ENCODE measurements at places on chromosomes 5 and 9. TPM values are rescaled to one million over a fixed set of nuclear protein-coding genes. Genes with fewer than 3 reads are reported as not detected.

- peak; percentile 78 for DNase-seq
Measured at GRCh38 chr9:114088571-114089170, 10.4 kb downstream of the KIF12 start.

GRCh38 chr5:176667637-176668036 is 20.4 kb downstream of the TSPAN17 start:
- no peak for DNase-seq

DNA sequence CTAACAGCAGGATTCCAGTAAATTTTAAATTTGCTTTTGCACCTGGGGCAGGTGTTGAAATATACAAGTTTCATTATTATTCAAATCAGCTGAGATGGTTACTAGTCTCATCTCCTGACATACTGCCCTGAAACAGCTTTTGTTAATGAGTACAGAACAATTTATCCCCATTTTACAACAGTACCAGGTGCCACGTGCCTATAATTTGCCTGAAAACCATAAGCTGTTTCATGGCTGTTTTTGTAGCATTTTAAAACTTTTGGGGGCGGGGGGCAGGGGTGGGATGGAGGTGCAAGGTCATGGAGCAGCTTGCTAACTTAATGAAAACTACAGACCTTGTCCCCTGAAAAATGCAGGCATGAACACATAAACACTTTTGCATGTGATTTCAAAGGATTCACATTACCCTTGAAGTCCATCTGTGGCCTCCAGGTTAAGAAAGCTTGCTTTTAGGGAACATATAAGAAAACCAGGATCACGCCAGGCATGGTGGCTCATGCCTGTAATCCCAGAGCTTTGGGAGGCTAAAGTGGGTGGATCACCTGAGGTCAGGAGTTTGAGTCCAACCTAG is 42.1 kb downstream of the TIMD4 start:
- DNase-seq: no peak

- peak; percentile 24 for DNase-seq
Measured at GRCh38 chr9:127015921-127016512, 101.4 kb downstream of the RALGPS1 start.

DNA sequence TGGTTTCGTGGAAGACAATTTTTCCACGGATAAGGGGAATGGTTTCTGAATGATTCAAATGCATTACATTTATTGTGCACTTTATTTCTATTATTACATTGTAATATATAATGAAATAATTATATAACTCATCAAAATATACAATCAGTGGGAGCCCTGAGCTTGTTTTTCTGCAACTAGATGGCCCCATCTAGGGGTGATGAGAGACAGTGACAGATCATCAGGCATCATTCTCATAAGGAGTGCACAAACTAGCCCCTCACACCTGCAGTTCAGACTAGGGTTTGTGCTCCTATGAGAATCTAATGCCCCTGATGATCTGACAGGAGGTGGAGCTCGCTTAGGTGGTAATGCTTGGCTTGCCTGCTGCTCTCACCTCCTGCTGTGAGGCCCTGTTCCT is 6.4 kb downstream of the ISCA1 start:
- no peak for DNase-seq

DNA sequence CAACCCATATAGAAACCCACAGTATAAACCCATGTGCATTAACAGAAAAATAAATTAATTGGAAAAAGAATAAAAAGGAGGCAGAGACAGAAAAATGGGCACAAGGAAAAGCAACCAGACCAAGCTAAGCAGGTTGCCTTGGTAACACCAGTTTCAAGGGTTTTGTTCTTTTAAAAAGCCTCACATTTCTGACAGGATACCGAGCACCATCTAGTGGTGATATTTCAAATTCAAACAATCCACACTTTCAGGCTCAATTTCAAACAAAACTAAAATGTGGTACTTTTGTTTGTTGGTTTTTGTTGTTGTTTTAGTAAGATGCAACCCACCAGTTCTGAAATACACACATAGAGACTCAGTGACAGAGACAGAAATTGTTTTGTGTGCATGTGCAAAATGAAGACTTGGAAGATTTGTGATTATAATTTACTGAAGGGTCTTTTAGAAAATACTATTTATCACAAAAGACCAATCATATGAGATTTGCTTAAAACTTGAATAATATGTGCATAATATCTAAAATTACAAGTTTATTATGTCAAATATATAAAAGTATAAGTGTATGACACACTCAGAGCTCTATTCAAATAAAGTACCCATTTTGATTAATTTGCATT is 318.2 kb downstream of the SLCO4C1 start:
- no peak for DNase-seq

GRCh38 chr9:120351106-120351505 is 228.9 kb downstream of the CDK5RAP2 start:
- DNase-seq: peak; percentile 69

DNA sequence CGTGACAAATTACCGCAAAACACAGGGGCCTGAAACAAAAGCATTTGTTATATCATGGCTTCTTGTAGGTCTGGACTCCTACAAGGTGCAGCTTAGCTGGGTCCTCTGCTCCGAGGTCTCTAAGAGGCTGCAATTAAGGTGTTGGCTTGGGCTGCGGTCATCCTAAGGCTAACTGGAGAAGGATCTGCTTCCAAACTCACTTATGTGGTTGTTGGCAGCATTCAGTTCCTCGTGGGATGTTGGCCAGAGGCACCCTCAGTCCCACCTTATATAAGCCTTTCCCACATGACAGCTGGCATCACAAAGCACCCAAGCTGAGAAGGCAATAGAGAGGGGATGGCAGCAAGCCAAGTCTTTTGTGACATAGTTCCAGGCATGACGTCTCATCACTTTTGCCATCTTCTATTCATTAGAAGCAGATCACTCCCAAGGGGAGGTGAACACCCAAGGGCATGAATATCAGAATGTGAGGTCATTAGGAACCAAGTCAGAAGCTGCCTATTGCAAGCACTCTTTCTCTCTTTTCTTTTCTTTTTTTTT is 47.9 kb upstream of the ZBTB43 start:
- peak; percentile 53 for DNase-seq

- DNase-seq: no peak
Measured at GRCh38 chr5:88683506-88684135, 199.4 kb downstream of the MEF2C start.

DNA sequence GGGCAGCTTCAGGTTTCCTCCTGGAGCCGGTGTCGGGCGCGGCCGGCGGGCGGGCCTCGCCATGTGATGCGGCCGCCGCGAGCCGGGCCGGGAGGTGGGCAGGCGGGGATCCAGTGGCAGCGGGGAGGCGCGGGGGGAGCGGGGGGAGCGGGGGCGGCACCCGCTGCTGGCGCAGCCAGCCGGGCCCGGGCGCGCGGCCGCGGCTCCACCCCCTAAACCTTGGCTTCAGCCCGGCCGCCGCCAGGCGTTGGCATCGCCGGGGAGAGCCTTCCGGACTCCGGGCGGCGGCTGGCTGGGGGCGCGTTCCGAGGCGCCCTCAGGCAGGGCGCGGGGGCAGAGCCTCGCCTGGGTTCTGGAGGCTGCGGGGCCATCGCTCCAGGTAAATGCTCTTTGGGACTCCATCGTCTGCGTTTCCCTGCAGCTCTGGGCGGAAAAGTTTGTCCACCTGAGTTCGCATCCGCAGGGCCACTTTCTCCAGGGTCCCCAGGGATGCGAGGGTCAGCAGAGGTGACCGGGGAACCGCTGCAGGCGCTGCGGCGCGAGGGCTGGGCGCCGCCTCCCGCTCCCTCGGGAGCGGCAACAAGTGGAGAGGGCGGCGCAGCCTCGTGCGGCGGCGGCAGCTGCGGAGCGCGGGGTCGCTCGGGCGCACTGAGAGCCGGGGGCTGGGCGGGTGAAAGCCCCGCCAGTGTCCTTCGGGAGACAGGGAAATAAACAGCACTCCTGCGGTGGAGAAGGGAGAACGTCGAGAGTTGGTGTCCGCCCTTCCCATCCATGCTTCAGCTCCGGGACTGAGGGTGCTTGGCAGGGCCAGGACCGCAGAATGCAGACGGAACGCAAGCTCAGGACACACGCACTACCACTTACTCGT is at the start of gene ARHGEF28:
Gene ARHGEF28, plus strand, starts transcription at position 253 of the 868 bp plus-strand sequence. CDS start 58,656 bp downstream, outside the sequence.
- DNase-seq: no peak

DNA sequence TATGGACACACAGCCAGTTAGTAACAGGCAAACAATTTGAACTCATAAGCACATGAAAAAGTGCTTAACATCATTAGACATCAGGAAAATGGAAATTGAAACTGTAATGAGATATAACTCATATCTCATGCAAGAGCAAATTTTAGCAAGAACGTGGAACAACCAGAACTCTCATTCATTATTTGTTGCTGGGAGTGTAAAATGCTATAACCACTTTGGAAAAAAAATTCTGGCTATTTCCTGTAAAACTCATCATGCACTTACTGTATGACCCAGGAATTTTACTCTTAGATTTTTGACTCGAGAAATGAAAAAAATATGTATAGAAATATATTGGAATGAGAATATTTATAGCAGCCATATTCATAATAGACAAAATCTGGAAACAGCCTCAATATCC is 205.7 kb upstream of the PUM3 start:
- DNase-seq: no peak

DNA sequence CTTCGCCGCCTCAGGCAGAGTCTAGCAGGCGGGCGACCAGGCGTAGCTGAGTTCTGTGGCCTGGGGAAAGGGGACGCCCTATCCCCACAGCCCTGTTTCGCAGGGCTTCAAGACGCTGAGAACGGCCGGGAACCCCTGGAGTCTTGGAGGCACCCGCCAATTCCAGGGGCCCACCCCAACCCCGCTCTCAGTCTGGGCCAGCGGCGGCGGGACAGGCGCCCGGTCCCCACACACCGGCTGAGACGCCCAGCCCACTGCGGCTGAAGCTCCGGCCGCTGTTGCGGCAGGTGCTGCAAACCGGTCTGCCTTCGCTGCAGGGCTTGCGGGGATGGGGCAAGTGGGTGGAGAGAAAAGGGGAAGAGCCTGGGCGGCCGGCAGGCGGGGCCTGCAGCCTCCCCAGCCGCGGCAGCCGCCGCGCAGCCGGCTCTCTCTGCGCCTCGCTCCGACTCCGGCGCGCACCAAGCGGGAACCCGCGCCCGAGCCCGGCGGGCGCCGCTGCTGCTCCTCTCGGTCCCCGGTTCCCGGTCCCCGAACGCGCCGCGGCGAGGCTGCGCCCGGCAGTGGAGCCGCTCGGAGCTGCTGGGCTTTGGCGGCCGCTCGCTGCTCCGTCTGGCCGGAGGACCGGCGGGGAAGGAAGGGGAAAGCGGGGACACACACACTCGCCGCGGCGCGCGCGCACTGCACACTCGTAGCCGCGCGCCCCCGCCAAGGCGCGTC is at the start of gene PIP5K1B:
Gene PIP5K1B, plus strand, starts transcription at position 427 of the 717 bp plus-strand sequence. CDS start 117,375 bp downstream, outside the sequence.
- DNase-seq: peak; percentile 91

DNA sequence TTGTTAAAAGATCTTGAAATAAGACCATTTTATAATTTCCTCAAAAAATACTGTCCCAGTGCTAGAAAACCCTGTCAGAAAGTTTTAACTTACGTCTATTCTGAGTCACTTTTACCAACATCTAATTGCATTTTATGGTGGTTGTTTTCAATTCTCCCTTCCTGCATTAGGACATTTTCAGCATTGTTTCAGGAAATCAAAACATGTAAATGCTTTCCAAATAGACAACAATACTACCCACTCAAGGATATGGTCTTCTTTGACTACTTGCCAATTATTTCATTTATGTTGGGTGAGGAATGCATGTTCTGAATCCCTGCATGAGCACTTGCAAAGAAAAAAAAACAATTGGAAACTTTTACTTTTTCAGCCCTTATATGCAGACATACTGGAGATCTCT is 284.6 kb upstream of the PDE4D start:
- DNase-seq: no peak

- no peak for DNase-seq
Measured at GRCh38 chr5:109410389-109411148, 795 bp upstream of the PJA2 start.

GRCh38 chr9:92617951-92618510 is 51.9 kb downstream of the IPPK start:
- DNase-seq: peak; percentile 64

- DNase-seq: no peak
Measured at GRCh38 chr5:147519380-147519779, 9.5 kb upstream of the DPYSL3 start.

- DNase-seq: no peak
Measured at GRCh38 chr9:87850391-87850790, 32.3 kb upstream of the SPATA31E1 start.

DNA sequence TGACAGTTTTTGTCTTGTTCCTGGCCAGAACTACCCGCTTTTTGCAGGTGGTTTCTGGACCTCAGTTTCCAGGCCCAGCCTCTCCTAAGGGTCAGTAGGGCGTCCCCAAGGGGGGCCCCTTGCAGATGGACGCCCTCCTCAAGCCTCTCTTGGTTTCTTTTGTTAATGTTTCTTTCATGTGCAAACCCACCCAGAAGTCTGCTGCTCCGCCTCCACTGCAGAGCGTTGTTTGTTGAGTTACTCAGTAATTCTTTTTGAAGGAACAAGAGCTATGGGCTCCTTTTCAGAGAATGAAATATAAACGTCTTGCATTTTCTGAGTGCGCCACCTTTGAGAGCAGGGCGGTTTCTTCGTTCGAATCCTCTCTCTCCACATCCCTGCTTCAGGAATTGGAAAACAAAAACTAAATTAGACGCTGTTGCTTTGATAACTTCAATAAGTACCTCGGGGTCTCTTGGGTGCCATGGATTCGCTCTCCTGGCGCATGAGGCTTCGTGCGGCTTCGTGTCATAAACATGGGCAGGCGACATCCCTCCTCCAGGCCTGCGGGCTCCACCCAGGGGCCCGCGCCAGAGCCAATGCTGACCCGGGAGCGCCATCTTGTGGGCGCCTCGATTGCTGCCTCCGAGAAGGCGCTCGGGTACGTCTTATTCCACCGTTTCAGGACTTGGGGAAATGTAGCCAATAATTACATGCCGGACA is 38.3 kb upstream of the CKMT2 start:
- DNase-seq: peak; percentile 93

DNA sequence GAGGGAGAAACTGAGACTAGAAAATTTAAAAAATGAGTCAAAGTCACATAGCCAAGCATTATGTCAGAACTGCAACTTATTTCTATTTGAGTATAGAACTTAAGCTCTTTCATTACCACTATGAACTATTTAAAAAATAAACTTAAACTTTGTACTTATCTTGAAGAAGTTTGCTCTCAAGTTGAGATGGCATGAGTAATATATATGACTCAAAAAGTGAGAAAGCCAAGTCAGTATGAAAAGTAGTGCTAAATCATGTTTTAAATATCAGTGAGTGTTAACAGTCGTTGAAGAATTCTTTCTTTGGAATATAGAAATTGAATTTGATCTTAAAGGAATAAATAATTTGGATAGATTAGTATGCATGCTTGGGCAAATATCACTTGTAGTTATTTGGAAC is 36.3 kb upstream of the CDH10 start:
- DNase-seq: no peak

DNA sequence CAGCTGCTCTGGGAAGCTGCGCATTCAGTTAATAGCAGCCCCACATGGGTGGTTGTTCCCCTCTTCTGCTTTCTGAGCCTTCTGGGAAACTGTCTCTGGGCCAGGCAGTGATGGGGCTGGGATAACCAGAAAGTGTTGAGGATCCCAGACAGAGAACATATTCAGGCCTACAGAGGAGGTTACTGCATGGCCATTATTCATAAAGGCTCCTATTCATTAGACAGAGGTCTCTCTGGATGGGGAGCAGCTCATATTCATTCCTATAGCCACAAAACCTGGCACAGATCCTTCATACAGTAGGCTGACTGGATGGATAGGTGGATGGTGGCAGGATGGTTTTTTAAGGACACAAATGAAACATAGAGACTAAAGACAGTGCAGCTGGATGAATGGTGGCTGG is 76.3 kb downstream of the HSPA4 start:
- DNase-seq: peak; percentile 43

The TRIP13 gene
- 1.2 TPM for total RNA-seq

The HK3 gene
- 41.1 TPM for total RNA-seq

The MYOZ3 gene
- total RNA-seq: 0.42 TPM

The SLC24A2 gene
- not detected for total RNA-seq

The MAP1B gene
- 121 TPM for total RNA-seq

The SPINK13 gene
- total RNA-seq: not detected

The ADAMTS13 gene
- 0.64 TPM for total RNA-seq

The IL3 gene
- total RNA-seq: not detected

The CFAP90 gene
- total RNA-seq: 0.13 TPM

The GOLGA2 gene
- 130 TPM for total RNA-seq

The INSYN2B gene
- total RNA-seq: 0.84 TPM

Measured in mesenteric fat pad (tissue), 1 donor.